ENCODE measurements at places on chromosomes 7 and 10.
A peak's percentile ranks its signal among the peaks of the same experiment; 100 is the strongest.

- DNase-seq = peak; percentile 26
Observed at GRCh38 chr7:111018960-111019736, 71.8 kb upstream of the LRRN3 start.

DNA sequence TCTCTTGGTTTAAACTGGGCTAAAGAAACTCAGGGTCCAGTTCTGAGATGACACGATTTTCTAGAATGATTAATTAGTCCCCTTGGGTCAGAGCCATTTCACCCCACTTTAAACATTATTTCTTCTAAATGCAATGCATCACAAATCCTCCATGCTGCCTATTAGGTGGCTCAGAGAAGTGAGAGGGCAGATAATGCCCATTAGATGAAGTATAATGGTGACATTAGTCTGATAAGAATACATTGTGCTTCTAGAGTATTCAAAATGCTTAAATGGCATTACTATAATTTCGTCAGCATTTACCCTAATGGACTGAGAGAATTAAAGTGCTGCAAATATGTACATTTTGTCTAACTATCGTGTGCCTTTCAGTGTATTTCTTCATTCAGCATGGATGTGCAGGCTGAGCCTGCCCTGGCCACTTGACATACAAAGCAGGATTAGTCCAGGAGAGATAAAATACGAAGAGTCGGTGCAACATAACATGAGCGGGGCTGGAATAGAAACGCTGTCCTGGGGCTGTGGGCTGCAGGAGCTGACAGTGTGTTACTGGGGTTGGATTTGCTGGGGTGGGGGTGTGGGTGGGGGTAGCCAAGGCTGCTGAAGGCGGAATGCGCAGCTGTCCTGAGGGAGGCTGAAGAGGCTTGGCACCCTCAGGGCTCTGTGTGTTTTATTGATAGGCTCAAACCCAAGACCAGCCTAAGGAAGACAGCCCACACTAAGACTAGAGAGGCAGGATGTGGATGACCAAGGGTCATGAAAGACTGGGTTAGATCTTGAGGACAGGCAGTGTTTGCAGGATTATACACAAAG is 52.8 kb upstream of the KLF6 start:
- no peak for DNase-seq

- DNase-seq = no peak
Observed at GRCh38 chr7:142434666-142435167, 176.9 kb upstream of the PRSS58 start.

DNA sequence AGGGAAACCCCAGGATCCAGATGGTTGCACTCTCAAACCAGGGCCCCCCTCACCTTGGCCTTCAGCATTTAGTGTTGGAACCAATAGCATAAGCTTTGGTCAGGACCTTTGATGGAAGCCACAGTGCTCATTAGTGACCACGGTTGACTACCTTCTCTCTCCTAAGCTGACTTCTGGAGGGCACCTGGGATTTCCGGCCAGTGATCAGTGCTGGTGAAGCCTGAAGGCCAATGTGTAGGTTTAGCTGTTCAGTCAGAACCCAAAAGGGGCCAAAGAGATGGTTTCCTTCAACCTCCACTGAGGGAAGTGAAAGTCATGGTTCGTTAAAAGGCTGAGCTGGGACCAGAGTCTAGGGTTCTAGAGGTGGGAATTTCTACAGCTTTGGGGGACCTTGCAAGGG is 46.4 kb downstream of the TCF7L2 start:
- no peak for DNase-seq

DNA sequence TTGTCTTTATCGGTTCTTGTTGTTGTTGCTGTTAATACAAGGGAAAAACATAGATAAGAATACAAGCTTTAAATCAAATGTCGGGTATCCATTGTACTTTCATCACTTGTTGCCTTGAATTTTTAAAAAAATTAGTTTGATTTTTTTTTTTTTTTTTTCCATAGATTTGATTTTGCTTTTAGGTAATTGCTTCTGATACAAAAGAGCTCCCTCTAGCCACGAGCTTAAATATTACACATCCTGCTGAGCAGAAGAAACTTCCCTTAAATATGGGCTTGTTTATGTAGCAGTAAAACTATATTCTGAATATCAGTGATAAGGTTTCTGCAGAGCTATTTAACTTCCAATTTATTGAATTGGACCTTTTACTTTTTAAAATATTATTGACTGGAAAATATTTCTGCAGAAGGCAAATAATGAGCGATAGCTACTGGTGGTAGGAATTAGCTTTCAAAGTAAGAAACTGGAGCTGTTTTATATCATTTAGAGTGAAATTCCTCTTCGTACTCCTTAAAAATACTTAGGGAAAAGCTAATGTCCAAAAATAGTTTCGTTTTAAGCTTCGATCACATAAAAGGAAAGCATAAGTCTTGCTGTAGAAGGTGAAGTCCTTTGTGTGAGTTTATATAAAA is 216.9 kb downstream of the POLR1F start:
- peak; percentile 23 for DNase-seq

DNA sequence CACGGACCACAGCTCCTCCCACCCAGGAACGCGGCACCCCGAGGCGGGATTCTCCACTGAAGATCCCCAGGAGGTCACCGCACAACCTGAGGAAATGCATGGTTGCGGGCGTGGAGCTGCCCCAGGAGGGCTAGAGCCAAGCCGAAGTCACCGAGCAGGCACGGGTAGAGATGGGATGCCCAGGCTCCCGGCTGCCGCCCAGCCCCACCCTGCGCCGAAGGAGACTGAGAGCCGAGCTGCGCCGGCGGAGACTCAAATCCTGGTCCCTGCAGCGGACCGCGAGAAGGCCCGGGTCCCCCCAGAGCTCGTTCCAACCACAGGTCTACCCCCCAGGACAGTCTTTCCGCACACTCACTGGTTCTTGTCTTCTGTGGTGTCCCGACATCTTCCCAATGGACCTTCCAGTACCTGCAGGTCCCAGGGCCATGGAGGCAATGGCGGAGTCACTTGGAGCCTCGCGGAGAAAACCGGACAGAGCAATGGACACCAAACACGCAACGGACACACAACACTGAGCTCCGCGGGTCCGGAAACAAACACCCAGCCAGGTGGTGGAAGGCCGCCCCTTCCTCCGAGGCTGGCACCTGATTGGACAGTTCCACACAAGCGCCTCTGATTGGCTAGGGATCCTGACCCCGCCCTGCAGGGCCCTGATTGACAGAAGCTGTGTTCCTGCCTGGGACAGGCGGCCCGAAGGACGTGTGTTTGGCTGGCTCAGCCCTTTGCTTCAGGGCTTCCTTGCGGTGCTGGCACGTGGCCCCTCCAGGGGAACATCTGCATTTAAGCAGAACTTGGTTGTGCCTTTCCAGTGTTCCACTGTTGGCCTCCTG is 331.9 kb upstream of the NUPR2 start:
- DNase-seq = no peak

DNA sequence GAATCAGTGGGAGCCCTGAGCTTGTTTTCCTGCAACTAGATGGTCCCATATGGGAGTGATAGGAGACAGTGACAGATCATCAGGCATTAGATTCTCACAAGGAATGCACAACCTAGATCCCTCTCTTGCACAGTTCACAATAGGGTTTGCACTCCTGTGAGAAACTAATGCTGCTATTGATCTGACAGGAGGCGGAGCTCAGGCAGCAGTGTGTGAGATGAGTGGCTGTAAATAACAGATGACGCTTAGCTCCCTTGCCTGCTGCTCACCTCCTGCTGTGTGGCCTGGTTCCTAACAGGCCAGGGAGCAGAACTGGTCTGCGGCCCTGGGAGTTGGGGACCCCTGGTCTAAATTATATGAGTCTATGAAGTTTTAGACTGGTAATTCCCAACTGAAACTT is 3.9 kb downstream of the MIOS start:
- no peak for DNase-seq

- peak; percentile 38 for DNase-seq
Observed at GRCh38 chr7:130090745-130091532, 20.6 kb downstream of the KLHDC10 start.

DNA sequence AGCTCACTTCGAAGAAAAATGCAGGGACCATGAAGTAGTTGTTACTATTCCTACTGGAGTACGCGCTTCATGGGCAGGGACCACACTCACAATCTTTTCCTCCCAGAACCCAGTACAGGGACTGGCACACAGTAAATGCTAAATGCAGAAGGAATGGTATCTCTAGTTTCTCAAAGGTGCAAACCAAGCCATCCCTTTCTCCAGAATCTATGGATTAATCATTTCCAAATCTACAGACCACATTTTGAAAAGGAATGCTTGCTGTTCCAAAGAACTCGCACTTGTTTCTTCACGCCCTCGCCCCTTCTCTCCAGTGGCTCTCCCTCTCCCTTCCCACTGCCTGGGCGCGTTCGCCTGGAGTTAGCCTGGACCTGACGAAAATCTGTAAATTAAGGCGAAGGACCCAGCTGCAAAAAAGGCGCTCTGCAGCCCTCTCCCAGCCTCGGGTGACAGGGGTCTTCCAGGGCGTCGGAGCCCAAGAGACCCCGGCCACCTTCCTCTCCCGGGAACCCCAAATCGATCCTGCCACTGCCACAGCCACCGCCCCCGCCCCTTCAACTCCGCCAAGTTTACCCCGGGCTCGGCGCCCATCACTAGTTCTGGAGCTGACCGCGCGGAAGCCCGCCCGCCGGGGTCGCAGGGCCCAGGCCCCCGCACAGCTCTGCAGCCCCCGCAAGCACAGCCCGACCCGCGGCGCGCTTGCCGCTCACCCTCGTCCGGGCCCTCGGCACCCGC is 527 bp downstream of the PDIA4 start:
- no peak for DNase-seq

DNA sequence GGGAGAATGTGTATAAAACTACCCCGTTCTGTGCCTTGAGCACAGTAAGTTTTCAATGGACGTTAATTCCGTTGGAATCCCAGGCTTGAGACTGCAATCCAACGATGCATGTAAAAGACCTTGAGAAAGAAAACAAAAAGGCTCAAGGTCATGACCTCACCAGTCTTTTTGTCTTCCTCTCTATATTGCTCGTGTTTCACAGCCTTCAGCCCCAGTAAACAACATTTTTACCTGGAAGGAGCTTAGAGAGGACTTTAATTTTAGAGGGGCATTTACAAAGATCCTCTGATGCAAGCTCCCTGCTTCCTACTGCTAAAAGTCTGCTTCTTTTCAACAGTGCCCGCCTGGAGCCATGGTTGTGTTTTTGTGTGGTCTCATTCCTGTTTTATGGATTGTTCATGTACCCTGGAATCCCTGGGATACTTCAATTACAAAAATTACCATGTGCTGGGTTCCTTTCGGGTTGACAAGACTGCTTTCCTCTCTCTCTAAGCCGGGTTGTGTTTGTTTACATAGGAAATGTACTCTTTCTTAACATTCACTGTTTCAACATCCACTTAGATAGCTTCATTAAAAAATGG is 320.1 kb upstream of the NFE2L3 start:
- DNase-seq = no peak

GRCh38 chr7:55308186-55308929 is 56.8 kb upstream of the LANCL2 start:
- DNase-seq = peak; percentile 9

DNA sequence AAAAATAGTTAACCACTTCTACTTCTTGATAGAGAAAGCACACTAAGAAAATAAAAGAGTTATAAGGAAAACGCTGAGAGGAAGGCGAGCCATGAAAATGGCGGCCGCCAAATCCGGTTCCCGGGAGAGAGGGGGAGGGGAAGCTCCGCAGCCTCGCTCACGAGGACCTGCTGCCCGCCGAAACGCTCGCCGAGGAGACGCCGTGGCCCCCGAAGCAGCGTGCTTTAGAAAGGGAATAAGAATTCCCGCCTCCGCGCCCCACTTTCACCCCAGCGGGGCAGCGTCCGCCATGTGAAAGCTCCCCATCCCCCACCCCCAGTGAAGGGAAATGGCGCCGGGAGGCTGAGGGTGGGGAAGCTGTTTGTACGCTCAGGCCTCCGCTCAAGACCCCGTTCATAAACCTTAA is 505 bp downstream of the HNRNPA2B1 start:
- DNase-seq = peak; percentile 88

DNA sequence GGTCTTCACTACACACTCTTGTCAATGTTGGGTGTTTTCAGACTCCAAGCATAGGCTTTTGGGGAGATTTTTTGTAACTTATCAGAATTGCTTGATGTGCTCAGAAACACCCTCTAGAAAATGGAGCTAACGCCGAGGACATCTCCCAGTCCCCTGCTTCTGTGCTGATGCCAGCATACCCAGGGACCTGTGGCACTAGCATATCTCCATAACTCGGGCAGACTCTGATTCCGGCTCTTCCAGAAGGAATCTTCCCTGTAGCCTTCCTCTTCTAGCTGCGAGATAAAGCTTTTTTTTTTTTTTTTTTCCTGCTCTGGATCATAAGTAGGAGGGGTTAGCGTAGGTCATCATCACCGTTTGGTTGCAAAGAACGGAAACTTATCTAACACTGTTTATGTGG is 434.4 kb downstream of the GALNT17 start:
- no peak for DNase-seq

GRCh38 chr10:118392761-118393160 is 50.6 kb upstream of the FAM204A start:
- no peak for DNase-seq

DNA sequence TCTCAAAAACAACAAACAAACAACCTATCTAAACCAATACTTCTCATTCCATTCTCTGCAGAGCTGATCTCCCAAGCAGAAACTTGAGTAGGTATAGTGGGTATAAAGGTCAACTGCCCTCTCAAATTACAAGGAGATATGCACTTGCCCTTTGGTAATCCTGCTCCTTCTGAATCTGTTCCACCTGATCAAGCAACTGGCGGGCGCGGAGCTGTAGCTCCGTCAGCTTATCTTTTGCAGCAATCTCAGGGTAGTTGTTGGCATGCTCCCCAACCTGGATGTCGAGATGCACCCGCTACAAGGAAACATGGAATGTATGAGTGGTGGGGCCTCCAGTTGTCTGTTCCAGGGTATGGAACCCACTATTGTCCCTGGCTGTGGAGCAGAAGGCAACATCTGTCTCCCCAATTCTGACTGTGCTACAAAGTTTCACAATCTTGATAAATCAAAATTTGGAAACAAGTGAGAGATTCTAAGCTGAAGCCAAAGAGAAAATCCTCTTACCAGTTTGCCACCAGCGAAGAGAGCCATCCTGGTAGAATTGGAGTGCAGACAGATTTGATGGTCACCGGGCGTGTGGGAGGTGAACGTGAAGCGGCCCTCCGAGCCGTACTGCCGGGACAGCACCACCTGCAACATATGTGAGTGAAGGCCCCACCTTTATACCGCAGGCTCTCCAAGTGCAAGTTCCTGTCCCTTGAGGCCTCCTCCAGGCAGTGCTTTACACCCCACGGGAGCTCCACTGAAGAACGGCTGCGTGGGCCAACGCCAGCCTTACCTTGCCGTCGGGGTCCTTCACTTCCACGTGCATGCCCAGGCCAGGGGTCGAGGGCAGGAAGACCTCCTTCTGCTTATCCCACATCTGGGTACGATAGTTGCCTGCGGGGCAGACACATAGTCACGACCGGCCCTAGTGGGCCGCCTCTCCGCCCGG is 819 bp downstream of the TMED4 start:
- peak; percentile 70 for DNase-seq
